ENCODE measurements at places on chromosomes 2 and 18.

DNA sequence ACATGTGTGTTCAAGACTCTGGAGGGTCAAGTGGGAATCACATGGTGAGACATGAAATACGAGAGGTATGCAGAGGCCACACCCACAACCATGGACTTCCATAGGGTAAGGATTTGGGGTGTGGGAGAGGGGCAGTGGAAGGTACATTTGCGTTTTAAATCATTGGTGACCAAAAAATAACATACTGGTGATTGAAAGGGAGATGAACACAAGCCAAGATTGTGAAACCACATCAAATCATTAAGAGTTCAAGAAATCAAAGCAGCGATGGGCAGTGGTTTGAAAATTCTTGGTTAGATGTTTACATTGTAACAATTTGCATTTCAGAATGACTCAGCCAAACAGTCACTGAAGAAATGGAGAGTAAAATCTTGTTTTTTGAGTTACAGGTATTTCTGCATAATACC lies 1.9 kb upstream of the CABYR start:
- H3K36me3 ChIP-seq = peaks cover 14% of the 10 kb centered on the region
- no peak overlapping the region for H3K27ac ChIP-seq
- H3K4me1 ChIP-seq = peaks cover 19% of the 10 kb centered on the region

DNA sequence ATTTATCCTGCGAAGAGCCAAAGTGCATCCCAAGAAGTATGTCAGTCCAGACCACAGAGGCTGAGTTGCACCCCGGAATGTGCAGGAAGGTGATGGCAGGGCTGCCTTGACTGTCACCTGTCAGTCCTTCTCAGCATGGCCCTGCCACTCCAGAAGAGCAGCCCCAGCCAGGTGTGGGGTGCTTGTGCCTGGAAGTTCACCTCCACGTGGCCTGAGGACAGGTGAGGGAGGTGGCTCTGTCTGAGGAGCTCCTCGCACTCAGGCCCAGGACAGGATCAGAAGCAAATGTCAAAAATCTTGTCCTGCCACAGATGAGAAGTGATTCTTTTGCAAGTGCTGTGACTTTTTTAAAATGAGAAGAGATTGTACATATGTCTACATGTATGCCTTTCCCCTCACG lies 31.4 kb upstream of the B3GNT7 start:
- no peak overlapping the region for H3K4me3 ChIP-seq
- no peak for DNase-seq

- no peak overlapping the region for H3K4me3 ChIP-seq
- H3K36me3 ChIP-seq = no peaks in the 10 kb centered on the region
- H3K27me3 ChIP-seq = no peaks in the 10 kb centered on the region
- no peaks in the 10 kb centered on the region for H3K4me1 ChIP-seq
Observed at GRCh38 chr2:63791387-63791786, 50.3 kb upstream of the UGP2 start.

GRCh38 chr2:197209742-197210408 lies 100.7 kb downstream of the ANKRD44 start:
- no peaks in the 10 kb centered on the region for H3K27me3 ChIP-seq
- peak overlapping the region; percentile 94 for H3K27ac ChIP-seq
- peaks cover 10% of the 10 kb centered on the region for H3K36me3 ChIP-seq
- peak; percentile 74 for DNase-seq

DNA sequence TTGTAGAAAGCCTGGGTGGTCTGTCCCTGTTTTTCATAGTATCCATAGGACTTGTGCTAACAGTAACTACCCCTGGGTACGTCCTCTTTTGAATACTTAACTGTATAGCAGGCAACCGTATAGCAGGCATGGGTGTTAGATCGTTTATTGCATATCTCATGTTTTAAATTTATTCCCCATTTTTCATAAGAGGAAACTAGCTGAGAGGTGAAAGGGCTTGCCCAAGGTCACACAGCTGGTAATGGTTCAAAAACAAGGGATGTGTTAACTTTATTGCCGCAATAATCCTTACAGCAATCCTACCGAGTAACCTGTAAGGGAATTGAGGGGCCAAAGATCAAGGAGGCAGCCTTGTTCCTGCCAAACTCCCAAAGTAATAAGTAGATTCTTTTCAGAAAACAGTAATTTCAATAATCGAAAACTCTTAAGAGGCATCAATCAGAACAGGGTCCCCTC lies 990 bp upstream of the MGAT4A start:
- no peak for DNase-seq
- peak overlapping the region; percentile 75 for H3K27ac ChIP-seq
- H3K4me1 ChIP-seq = peaks cover 42% of the 10 kb centered on the region
- H3K4me3 ChIP-seq = peak overlapping the region; percentile 94
- no peaks in the 10 kb centered on the region for H3K27me3 ChIP-seq
- H3K36me3 ChIP-seq = no peaks in the 10 kb centered on the region
